Endothelial cell (in vitro differentiated cells): ENCODE measurements at places on chromosomes 4 and X. TPM values are rescaled to one million over a fixed set of nuclear protein-coding genes. Genes with fewer than 3 reads are reported as not detected.

DNA sequence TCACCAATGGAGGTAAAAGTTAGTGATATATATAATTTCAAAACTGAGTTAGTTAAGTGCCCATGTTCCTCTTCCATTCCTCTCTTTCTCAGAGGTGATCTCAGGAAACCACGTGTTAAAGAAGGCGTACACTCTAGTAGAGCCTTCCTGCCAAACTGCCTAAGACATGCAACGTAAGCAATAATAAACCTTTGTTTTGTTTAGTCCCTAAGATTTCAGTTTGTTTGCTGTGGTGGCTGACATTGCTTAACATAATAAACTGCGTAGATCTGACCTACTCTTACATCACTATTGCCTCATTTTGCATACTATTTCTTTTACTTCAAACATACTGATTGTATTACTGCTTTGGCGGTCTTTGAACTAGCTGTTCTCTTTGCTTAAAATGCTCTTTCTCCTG is 99.2 kb downstream of the JADE1 start:
- H3K36me3 ChIP-seq: no peaks in the 10 kb centered on the region
- H3K27ac ChIP-seq: no peak overlapping the region
- H3K4me1 ChIP-seq: peaks cover 32% of the 10 kb centered on the region
- H3K27me3 ChIP-seq: no peaks in the 10 kb centered on the region
- no peak overlapping the region for H3K4me3 ChIP-seq

DNA sequence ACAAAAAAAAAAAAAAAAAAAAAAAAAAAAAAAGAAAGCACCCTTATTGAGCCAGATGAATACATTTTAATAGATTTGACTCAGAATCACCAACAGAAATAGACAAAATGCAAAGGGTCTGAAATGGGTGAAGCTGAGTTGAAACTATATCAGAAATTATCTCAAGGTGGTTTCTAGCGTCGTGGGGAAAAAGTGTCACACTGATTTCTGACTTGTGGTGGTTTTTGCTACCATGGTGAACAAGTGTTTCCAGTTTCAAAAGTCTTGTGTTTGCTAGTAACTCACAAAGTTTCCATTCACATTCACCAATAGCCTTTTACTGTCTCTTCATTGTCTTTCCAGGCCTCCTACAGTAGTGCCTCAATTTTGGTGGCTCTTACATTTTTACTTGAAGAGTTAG is 135.5 kb downstream of the ARHGAP24 start:
- H3K4me3 ChIP-seq: no peak overlapping the region
- no peaks in the 10 kb centered on the region for H3K27me3 ChIP-seq
- no peaks in the 10 kb centered on the region for H3K36me3 ChIP-seq
- no peak overlapping the region for H3K27ac ChIP-seq
- DNase-seq: no peak
- H3K4me1 ChIP-seq: no peaks in the 10 kb centered on the region

- H3K36me3 ChIP-seq: no peaks in the 10 kb centered on the region
- no peak for DNase-seq
- H3K27ac ChIP-seq: no peak overlapping the region
- no peak overlapping the region for H3K4me3 ChIP-seq
- no peaks in the 10 kb centered on the region for H3K27me3 ChIP-seq
Observed at GRCh38 chr4:139167774-139168444, 9.1 kb downstream of the ELF2 start.

DNA sequence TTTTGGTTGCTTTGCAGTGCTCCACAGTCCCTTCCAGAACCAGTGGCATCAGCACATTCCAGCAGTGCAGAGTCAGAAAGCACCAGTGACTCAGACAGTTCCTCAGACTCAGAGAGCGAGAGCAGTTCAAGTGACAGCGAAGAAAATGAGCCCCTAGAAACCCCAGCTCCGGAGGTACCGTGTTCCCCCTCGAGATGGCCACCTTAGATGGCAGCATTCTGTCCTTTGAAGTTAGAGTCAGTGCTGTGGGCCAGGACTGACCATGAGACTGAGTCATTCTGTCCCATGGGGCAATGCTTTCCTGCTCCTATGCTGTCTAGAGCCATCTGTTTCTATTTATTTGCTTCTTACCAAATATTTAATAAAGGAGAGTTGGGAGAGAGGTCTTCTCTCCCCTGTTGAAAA is 112.3 kb downstream of the KLHL8 start:
- no peaks in the 10 kb centered on the region for H3K4me1 ChIP-seq
- no peak for DNase-seq
- H3K4me3 ChIP-seq: no peak overlapping the region
- peaks cover 10% of the 10 kb centered on the region for H3K36me3 ChIP-seq
- no peaks in the 10 kb centered on the region for H3K27me3 ChIP-seq

GRCh38 chr4:118173956-118174725 is 139.9 kb downstream of the NDST3 start:
- H3K4me3 ChIP-seq: no peak overlapping the region
- peaks cover 10% of the 10 kb centered on the region for H3K4me1 ChIP-seq
- H3K27ac ChIP-seq: no peak overlapping the region
- no peak for DNase-seq

DNA sequence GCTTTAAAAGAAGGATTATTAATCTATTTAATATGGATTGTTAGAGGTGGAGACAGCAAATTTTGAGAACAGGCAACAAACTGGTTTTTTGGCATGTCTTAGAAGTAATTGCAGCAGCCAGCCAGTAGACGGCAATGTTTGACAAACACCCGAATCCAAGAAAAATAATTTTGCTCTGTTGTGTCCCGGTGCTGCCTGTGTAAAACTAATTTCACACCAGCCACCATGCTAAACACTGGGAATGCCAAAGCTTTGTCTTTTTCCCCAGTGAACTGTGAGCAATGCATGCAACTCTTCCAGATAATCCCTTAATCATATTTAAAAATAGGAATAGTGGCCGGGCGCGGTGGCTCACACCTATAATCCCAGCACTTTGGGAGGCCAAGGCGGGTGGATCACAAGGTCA is 25.9 kb downstream of the SMIM31 start:
- DNase-seq: peak; percentile 58
- no peak overlapping the region for H3K4me3 ChIP-seq
- no peak overlapping the region for H3K27ac ChIP-seq
- H3K4me1 ChIP-seq: peaks cover 7% of the 10 kb centered on the region
- no peaks in the 10 kb centered on the region for H3K36me3 ChIP-seq
- H3K27me3 ChIP-seq: no peaks in the 10 kb centered on the region

DNA sequence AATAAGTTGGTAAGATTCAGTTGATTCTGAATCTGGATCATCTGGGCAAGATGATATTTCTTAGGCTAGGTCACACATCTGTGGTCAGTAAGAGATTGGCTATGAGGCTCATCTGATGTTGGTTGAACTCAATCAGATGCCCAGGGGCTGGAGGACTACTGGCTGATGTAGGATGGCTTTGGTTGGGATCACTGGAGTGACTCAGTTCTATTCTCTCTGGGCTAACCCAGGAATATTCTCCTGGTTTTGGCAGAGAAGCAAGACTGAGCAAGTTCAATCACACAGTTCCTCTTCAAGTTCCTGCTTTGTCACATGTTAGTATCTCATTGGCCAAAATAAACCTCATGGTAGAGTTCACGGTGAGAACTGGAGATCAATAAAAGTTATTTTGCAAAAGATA is 902.3 kb upstream of the SLIT2 start:
- DNase-seq: no peak
- H3K4me3 ChIP-seq: no peak overlapping the region
- no peak overlapping the region for H3K27ac ChIP-seq
- no peaks in the 10 kb centered on the region for H3K27me3 ChIP-seq
- no peaks in the 10 kb centered on the region for H3K36me3 ChIP-seq

DNA sequence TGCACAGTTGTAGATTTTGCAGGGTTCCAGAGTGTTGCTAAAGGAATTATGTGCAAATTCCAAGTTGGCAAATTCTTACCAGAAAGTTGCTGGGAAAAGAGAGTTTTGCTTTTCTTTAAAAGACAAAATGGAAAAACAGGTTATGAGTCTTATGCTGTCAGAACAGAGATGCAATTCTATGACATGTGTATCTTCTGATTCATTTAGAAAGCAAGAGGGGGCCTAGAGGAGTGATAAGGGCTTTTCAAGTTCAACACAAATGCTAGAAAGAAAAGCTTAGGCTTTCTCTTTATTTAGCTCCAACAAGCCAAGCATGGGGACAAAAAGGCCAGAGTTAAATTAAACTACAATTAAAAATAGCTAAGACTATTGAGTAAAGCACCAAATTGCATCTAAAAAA is 72.4 kb upstream of the GATB start:
- DNase-seq: no peak
- no peaks in the 10 kb centered on the region for H3K36me3 ChIP-seq
- no peaks in the 10 kb centered on the region for H3K27me3 ChIP-seq

GRCh38 chrX:68941385-68941952 is 112.6 kb downstream of the EFNB1 start:
- no peak overlapping the region for H3K4me3 ChIP-seq
- no peaks in the 10 kb centered on the region for H3K36me3 ChIP-seq
- H3K4me1 ChIP-seq: peaks cover 5% of the 10 kb centered on the region
- peaks cover 1% of the 10 kb centered on the region for H3K27me3 ChIP-seq

GRCh38 chrX:38796946-38797345 is 4.3 kb upstream of the MID1IP1 start:
- no peak overlapping the region for H3K4me3 ChIP-seq
- no peaks in the 10 kb centered on the region for H3K27me3 ChIP-seq
- H3K36me3 ChIP-seq: no peaks in the 10 kb centered on the region
- H3K4me1 ChIP-seq: no peaks in the 10 kb centered on the region
- no peak for DNase-seq

DNA sequence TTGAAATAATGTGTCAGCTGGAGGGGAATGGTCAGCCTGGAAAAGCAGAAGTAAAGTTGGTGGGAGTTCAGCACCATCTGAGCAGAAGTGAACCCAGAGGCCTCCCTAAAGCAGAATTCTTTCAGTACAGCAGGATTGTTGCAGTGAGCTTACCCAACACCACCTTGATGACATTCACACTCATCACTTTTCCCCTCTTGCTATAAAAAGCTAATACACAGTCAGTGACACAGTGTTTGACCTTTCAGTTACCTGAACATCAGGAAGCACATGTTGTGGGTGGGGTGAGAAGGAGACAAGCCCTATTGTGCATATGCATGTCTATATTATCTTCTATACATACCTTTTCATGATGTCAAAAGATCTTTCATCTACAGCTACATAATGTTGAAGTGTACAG is 624.7 kb upstream of the ZFP42 start:
- H3K27ac ChIP-seq: no peak overlapping the region
- peaks cover 3% of the 10 kb centered on the region for H3K4me1 ChIP-seq
- H3K36me3 ChIP-seq: no peaks in the 10 kb centered on the region
- DNase-seq: no peak
- H3K4me3 ChIP-seq: no peak overlapping the region

Gene VSIG1
- 0.56 TPM for total RNA-seq

Gene TCP11X2
- total RNA-seq: 2.0 TPM

Gene OPRPN
- total RNA-seq: not detected

Gene SPATA18
- 17.3 TPM for total RNA-seq
